ENCODE measurements at places on chromosomes 3 and 15.

DNA sequence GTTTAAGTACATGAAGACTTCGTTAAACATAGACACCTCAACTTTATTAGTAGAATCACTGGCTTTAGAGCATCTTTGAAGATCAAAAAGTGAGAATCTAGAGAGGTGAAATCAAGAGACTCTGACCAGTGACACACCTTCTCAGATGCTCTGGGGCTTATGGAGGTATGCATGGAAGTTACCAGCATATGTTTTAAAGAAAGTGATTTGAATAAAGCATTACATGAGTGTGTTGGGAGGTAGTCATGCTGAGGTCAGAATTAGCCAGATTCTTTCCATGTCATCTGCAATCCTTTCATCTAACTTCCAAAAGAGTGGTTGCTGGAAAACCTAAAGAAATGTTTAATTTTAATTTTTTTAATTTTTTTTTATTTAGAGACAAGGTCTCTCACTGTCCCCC lies 658.0 kb upstream of the GOLIM4 start:
- no peak for DNase-seq

DNA sequence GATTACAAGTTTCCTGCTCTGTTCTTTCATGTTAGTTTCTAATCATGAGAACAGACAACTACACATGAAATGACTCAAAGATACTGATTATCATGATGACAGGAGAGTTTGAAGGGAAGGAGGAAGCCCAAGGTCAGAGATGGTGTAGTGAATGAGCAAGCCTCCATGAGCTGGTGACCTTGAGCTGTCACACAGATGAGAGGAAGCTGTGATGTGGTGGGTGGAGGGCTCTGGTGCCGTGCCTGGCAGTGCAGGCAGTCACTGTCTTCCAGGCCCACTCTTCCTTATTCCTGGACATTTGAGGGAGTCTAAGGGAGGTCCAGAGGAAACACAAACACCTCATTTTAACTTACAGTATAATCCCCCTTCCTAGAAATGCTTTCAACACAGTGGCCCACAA lies 133.4 kb upstream of the ROPN1 start:
- no peak for DNase-seq

DNA sequence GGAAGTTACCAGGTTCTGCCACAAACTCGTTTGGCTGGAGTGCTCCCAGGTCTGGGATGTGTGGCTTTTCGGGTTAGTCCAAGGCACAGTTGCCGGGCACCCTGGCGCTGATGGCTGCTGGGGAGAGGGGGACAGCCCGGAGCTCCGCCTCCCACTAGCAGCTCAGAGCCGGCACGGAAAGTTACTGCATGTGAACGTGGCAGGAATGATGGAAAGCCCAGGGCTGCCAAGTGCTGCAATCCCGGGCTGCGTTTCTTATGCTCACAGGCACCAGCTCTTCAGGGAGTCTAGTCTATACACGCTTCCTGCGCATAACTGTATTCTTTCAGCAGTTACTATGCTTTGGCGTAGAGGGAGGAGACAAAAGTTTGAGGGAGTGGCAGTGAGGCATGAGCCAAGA lies 141.8 kb upstream of the ICE2 start:
- peak; percentile 6 for DNase-seq

- DNase-seq: no peak
Measured at GRCh38 chr15:42143356-42143755, 13.1 kb downstream of the PLA2G4F start.

GRCh38 chr15:43913941-43914340 lies 87.1 kb downstream of the WDR76 start:
- DNase-seq: no peak

DNA sequence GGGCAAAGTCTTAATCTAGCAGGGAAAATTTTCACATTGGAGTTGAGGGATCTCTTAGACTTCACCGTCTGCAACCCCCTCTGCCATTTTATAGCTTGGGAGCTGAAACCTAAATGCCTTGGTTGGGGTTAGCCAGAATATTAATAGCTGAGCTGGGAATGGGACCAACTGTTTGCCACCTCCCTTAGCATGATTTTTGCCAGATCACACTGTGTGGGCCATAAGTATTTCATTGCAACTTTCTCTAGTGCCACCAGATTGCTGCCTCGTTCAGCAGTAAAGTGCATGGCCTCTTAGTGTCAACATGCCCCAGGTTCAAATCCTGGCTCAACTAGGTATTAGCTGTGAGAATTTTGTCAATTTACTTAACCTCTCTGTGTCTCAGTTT lies 55.9 kb upstream of the ABHD17C start:
- no peak for DNase-seq

DNA sequence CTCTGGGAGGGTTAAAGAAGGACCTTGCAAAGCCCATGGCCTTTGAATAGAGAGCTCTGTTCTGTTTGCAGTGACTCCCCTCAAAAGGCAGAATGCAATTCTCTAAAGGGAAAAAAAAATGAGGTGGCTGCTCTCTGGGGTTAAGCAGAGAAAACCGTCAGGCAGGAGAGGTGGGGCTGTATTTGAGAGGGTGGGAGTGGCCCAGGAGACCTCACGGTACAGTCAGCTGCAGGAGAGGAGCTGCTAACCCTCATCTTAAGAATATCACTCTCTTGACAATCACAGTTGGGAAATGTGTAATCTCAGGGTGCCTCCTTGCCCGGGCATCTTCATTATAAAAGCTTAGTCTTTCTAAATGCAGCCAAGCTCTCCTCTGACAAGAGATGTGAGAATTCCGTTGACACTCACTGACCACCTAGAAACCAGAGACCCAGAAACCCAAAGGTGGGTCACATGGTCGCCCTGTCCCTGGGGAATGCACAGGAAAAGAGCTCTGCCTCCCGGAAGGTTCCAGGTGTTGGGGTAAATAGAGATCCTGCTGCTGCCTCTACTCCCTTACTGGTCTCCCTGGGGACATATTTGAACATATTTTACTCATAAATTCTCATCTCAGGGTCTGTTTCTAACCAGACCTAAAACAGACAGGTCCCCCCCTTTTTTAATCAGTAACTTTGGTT lies 159.1 kb upstream of the CTDSPL start:
- DNase-seq: no peak

DNA sequence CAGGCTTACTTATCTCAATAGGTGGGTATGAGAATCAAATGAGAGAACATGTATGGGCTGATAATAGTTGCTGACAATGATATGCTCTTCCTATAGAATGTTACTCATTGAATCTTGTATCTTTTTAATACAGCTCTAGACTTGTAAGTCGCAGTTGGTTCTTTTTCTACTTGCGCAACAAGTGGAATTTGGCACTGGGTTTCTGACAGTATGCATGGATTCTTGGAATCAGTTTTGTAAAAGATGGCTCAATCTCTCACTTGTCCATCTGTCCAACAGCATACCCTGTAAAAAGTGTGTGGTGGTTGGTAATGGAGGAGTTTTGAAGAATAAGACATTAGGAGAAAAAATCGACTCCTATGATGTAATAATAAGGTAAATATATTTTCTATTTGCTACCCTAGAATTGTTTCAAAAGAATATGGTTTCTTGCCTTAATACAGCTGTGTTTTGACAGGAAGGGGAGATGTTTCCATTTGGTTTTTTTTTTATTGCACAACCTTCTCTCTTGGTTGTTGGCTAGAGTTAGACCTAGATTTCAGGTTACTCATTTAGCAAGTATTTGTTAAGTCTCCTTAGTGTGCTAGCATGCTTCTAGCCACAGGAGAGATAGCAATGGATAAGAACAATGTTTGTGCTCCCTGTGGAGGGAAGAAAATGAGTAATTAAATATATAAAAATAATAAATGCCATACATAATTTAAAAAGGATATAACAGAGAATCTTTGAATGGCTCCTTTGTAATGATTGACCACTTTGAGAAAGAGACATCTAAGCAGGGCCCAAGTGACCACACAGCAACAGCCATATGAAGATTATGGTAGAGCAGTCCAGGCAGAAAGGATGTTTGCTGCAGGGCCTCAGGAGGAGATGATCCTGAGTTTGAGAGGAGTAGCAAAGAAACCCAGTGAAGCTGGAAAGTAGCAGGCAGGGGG lies 21.8 kb downstream of the ST3GAL6 start:
- DNase-seq: peak; percentile 97

- DNase-seq: peak; percentile 48
Measured at GRCh38 chr15:78808550-78808949, 2.7 kb downstream of the ADAMTS7 start.
